Activated T-cell treated with anti-CD3 and anti-CD28 coated beads, Interleukin-2, amount 50 U/mL, for 1 hour (primary cell): ENCODE measurements at places on chromosomes 1 and 21.

DNA sequence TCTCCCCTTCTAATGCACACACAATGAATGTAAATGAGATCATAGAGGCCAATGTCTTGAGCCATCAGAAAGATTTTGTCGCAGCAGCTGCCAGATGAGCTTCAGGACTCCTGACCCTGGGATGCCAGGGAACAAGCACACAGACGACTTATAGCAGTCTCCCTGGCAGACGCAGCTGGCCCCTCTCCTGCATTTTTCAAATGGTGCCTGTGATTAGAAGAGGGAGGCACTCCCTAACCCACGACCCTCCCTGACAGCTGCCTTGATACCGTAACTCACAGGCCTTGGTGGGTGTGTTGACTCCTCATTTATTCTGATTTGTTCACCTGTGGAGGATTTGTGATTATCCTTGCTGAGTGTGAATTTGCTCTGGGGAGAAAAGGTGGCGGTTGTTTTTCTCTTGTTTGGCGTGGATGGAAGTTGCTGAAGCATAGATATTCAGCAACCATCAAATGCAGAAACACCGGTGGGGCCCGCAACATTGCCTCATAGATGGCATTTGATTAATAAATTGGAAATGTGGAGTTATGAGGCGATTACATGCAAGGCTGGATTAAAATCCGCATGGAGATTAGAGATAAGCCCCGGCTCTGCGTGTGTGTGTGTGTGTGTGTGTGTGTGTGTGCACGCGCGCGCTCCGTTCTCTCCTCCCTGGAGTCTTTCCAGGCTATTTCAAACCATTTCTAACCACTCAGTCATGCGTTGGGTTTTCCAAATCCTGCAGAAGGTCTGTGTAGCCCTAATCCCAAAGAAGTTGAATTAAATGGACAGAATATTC is 2.1 kb upstream of the RD3 start:
- no peak for DNase-seq

GRCh38 chr1:1418464-1419362 is 2.4 kb downstream of the ANKRD65 start:
- DNase-seq, result no peak

- no peak for DNase-seq
These were observed 477.6 kb downstream of the SETD4 start for GRCh38 chr21:35582731-35583130.

- DNase-seq, result no peak
These were observed 32.7 kb upstream of the DR1 start for GRCh38 chr1:93313026-93313425.

- DNase-seq, result no peak
These were observed 30.8 kb upstream of the FAM89A start for GRCh38 chr1:231070758-231071444.

GRCh38 chr1:74530892-74531291 is 18.5 kb upstream of the LRRC53 start:
- no peak for DNase-seq
